Activated CD8-positive, alpha-beta T cell treated with anti-CD3 and anti-CD28 coated beads for 36 hours (primary cell): ENCODE measurements at places on chromosomes 4 and X.

DNA sequence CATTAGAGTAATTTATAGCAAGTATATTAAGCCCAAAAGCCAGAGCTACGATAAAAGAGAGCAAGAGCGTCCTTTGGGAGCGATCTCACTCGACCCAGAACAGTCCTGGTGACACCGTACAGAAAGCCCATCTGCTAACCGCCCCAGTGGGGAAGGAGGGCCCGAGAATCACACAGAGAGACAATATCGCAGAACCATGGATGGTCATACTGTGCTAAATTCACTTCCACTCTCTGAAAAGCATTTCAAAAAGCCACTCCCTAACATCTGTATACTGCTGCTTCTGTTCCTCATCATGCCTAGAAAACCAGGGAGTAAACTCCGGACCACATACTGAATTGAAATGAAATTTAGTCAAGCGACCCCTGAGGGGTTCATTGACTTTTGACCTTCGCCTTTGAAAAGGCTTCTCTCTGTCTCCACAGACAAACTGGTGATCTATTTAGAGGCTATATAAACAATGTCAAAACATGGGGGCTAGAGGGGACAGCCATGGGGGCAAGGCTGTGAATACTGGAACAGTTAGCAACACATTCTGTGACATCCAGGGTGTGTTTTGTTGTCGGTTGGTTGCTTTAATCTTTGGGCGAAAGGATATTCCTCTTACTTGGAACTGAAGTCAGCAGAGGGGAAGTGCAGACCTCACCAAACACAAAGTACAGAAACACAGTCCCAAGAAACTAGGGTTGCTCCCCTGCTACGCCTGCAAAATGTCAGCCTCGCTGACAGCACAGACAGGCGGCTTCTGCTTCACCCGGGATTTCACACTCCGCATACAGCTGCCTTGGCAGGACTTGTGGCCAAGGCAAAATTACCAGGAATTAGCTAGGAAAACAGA is 129.0 kb upstream of the RASGEF1B start:
- no peak for DNase-seq

DNA sequence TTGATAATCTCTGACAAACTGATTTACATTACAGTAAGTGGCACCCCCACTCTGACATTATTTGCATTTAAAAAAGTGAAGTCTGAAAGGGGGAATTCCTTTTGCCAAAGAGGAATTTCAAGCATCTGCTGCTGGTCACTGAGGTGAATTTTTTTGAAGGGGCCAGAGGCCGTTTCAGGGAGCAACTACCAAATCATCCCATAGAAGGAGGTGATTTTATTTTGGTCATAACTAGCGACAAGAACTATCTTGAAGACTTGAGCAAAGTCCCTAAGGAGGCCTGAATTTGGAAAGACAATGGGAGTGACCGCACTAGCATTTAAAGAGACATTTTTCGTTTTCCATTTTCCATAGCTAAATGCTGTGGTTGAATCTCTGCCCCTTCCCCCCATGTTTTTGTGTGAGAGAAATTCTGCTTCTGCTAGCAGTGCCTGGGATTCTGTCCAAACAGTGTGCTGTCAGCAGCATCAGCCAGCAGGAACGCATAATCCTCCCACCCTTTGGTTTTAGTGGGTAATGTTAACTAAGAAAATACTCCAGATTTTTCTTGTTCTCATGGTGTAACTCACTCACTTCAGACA is 110.1 kb upstream of the MED14 start:
- DNase-seq = no peak

GRCh38 chr4:47483745-47484144 is 1.3 kb upstream of the ATP10D start:
- no peak for DNase-seq

DNA sequence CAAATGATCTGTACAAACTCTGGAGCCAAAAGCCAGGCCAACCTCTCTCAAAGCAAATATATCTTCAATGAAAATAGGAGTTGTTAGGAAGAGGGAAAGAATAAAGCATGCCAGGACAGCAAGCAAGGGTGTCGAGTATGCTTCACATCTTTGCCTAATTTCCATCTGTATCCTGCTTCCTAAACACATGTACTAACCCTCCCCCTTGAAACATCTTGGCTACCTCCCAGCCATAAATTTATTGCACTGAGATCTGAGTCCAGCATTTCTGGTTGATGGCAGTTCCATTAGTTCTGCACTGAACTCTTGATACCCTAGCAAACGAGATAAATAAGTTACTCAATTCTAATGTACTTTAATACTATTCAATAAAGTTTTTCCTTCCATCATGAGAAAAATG is 430.5 kb upstream of the TRAM1L1 start:
- no peak for DNase-seq

DNA sequence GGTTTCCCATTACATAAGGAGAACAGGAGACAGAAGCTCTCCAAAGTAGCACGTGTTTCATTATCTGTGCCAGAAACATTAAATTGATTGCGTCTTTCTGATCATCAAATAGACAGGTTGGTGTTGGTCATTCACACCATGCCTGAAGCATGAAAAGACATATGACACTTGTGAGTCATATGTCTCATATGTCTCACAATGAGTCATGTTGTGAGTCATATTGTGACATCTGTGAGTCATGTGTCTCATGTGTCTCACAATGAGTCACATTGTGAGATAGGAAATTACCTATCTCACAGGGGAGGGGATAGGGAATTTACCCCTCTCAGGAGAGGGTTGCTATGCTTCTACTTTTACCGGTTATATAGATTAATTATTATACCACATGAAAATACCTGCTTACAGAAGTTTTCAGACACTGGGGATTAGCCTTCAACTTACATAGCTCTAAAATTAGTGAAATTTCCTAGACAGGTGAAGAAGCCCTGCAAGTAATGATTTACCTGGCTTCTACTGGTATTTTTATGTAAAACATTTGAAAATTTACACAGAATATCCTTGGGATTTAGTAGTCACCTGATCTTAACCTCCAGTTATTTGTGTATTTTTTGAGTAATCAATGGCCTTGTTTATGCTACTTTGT is 80.8 kb downstream of the NPFFR2 start:
- DNase-seq = peak; percentile 49

- no peak for DNase-seq
These were observed 426.7 kb upstream of the ARX start for GRCh38 chrX:25442499-25442898.

GRCh38 chr4:181661090-181661489 is 582.1 kb upstream of the TENM3 start:
- no peak for DNase-seq

DNA sequence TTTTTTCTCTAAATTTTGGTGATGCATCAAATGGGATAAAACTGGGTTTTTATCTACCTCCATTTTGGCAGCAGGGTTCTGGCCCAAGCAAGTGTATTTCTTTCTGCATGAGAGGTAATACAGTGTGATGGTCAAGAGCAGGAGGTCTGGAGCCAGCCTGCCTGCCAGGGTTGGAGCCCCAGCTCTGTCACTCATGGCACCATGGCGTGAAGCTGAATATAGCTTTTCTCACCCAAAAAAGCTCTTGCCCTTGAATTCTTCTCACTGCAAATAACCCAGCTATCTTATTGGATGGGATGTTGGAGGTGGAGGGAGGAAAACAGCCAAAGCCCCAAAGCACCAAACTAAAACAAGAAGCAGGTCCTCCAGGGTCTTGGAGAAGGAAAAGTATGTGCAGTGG is 218.4 kb downstream of the ARHGAP10 start:
- DNase-seq = no peak

DNA sequence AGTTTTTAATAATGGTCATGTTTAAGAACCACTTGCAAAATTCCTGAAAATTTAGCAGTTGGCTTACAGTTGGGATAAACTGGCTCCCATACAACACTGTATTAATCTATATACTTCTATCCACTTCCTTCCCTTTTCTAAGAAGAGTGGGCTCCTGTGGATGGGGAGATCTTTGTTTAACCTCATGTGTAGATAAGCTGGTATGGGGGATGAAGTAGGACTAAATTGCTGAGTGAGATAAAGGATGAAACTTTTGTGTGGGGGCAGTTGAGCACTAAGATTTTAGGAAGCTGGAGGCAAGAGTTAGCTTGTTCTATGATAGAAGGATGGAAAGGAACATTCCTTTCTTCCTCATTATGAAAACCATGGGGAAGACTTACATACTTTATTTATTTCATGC is 54.6 kb upstream of the ATP8A1 start:
- no peak for DNase-seq

DNA sequence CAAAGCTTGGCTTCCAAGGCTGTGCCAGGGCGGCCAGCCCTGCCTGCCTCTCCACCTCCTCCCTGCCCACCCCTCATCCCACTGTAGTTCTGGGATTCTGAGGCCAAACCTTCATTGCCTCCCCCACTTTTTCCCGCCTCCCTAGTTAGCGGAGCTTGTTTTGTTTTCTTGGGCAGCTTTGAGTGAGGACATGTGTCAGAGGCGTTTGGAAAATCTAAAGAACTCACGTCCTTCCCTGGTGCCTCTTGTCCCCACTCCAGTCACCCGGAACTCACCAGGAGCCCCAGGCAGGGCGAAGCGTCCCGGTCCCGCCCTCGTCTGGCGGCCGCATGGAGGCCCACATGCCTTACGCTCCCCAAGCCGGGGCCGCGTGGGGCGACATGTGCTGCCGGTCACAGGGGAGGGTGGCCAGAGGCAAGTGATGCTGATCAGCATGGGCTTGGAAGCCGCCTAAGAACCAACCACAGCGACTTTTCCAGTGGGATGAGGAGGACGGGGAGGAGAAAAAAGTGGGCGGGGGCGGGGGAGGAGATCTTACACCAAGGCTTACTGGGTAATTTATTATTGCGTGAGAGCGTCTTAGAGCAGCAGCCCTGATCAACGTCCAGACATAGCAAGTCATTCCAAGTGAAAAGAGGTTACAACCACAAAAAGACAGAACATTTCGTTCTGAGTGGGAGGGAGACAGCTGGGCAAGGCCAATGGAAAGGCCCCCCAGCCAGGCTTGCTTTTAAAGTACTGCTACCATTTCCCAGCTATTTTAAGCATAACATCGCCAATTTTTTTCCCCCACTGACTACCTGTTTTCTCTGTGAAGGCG is 48.5 kb downstream of the PRPS1 start:
- DNase-seq = peak; percentile 59

DNA sequence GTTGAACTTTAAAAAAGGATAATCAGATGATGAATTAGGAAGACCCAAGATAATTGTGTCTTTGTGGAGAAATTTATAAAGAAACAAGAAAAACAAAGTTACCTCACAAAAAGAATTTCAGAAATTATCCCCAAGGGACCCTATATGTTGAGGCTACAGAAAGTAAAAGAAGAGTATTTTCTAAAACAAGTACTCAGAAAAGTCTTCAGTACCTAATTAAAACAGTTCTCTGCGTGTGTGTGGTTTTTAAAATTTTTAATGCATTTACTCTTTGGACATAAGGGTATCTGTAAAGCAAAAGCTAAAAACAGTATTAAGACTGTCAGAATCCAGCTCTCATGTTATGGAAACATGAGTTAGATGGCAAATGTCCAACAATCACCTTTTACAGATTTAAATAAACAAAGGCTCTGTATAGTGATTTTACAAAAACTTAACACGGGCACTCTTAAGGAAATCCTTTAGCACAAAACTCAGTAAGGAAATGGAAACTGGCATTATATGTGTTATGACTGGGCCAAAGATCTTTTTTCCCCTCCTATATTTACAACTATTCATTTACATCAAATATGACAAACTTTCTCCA is 187.5 kb downstream of the NSUN7 start:
- DNase-seq = no peak

GRCh38 chr4:124423160-124423559 is 289.4 kb downstream of the ANKRD50 start:
- no peak for DNase-seq

- no peak for DNase-seq
These were observed 54.0 kb upstream of the PACRGL start for GRCh38 chr4:20646287-20646686.

- no peak for DNase-seq
These were observed 95.6 kb downstream of the GATB start for GRCh38 chr4:151665022-151665784.

DNA sequence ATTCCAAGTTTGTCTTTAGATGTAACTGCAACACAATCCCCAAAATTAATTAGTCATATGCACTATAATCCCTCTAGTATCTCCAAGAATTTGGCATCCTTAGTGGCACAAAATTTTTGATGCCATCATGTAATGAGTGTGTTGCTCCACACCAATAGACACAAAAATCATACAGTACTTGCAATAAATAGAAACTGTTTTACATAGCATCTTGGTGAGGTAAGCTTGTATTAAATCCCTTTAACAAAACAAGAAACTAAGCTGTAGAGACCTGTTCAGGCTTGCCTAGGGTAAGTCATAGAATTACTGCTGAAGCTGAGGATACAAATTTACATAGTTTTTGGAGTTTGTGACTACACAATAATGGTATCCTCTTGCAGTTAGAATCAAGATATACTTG is 64.5 kb upstream of the PRSS12 start:
- DNase-seq = no peak

DNA sequence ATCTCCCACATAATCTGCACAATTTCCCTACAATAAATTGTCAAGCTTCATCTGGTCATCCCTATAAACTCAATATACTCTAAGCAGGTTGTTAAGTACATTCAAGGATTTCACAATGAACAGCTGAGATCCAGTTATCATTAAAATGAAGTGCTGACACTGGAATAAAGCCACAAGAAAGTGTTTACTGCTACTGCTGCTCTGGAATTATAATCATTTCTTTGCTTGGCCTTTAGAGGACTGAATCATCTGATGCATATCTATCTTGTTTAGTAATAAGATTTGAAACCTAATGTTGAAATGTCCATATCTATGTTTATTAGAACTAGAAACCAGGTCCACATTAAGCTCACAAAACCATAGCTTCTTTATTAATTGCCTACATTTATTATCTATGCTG is 338.6 kb upstream of the ZFP42 start:
- DNase-seq = no peak

DNA sequence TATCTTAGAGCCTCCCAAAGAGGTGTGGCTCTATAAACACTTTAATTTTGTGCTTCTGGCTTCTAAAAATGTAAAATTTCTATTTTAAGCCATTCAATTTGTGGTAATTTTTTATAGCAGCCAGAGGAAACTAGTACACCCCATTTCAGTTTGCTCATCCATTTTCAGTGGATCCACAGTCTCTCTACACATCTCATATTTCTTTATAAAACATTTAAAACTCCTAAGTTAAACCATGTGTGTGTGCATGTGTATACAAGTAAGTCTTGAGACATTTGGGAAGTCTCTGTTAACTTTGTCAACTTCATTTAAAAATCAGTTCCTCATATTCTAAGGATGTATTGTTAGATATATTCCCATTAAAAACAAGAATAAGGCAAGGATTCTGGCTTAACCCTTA is 273.2 kb downstream of the IL15 start:
- DNase-seq = no peak

GRCh38 chr4:107850438-107850837 is 25.7 kb downstream of the SGMS2 start:
- no peak for DNase-seq
